Ureter (tissue), 1 donor: ENCODE measurements at places on chromosomes 1 and 21.

DNA sequence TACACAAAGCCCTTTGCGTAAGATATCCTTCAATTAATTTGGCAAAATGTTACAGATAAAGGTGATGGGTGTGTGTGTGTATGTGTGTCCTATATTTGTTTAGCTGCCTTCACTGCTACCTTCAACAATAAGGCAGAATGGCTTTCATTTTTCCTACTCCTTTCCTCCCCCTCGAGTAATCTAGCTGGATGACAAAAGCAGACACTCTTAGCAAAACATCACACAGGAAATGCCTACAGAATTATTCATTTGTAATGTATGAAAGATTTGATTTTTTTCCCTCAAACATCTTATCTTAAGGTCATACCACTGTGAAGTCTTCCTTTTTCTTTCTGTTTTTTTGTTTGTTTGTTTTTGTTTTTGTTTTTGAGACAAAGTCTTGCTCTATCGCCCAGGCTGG is 10.6 kb downstream of the PTPN22 start:
- no peak for DNase-seq

GRCh38 chr1:220966881-220967611 is 87.8 kb downstream of the HLX start:
- DNase-seq = no peak

DNA sequence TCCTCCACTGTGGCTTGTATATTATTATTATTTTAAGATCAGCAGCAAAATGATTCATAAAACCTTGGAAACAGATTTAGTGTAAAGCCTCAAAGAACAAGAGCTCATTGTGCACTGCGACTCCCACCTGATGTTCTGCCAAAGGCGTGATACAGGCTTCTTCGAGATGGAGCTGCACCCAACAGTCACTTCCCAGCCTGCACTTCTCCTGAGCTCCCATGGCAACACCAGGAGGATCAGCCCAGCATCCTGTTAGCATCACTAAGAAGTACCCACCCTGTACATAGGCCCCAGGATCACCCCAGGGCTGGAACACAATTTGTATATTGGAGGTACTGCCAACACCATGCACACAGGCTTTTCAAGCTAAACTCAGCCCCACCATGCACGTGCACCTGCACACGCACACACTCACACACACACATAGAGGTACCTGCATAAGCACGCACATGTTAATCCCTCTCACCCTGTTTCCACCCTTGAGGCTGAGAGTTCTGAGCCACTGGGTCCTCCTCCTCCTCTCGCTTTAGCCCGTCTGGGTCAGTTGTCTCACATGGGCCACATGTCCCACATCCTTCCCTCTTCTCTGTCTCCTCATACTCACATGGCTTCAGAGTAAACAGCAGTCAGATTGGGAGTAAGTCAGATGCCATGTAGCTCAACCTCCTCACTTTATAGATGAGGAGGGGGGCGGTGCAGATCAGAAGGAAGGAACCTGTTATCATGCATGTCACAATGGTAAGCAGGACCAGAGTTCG is 281.9 kb upstream of the POU3F1 start:
- no peak for DNase-seq

DNA sequence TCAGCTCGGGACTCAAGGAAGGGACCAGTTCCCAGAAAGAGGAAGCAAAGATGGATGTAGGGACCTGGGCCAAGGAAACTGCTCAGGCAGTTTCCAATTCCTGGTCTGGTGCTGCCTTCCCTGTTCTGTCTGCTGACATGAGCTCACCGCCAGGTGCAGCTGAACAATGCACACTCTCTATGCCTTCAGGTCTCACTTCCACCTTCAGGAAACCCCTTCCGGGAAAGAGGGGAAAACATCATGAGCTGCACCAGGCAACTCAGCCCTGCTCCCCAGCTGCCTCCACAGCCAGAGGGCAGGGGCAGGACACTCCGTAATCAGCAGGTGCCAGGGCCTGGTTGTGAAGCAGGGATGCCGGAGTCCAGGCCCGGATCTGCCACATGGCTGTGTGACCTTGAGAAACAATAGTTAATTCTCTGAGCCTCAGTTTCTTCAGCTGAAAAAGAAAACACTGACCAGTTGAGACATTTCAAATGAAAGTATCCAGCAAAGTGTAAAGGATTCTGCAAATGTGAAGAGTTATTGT is 27.8 kb downstream of the SMIM12 start:
- DNase-seq = no peak

DNA sequence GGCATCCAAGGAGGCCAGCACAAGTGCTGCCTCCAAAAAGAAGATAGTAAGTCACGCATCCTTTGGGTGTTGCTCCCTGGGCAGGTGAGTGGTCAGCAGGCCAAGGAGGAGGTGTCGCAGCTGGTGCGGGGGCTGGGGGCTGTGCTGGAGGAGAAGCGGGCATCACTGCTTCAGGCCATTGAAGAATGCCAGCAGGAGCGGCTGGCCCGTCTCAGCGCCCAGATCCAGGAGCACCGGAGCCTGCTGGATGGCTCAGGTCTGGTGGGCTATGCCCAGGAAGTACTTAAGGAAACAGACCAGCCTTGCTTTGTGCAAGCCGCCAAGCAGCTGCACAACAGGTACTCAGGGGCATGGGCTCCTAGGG is 4.3 kb downstream of the TRIM46 start:
- DNase-seq = peak; percentile 42

- no peak for DNase-seq
Measured at GRCh38 chr1:91555821-91556531, 55.3 kb downstream of the CDC7 start.

- DNase-seq = no peak
Measured at GRCh38 chr1:212453156-212453857, 20.6 kb downstream of the NENF start.

GRCh38 chr1:205766570-205766969 is 8.7 kb downstream of the RAB29 start:
- no peak for DNase-seq

- no peak for DNase-seq
Measured at GRCh38 chr1:160578525-160579191, 638 bp downstream of the CD84 start.

GRCh38 chr21:36021251-36021837 is 39.0 kb downstream of the SETD4 start:
- no peak for DNase-seq

- no peak for DNase-seq
Measured at GRCh38 chr1:29370067-29370466, 133.7 kb downstream of the PTPRU start.

DNA sequence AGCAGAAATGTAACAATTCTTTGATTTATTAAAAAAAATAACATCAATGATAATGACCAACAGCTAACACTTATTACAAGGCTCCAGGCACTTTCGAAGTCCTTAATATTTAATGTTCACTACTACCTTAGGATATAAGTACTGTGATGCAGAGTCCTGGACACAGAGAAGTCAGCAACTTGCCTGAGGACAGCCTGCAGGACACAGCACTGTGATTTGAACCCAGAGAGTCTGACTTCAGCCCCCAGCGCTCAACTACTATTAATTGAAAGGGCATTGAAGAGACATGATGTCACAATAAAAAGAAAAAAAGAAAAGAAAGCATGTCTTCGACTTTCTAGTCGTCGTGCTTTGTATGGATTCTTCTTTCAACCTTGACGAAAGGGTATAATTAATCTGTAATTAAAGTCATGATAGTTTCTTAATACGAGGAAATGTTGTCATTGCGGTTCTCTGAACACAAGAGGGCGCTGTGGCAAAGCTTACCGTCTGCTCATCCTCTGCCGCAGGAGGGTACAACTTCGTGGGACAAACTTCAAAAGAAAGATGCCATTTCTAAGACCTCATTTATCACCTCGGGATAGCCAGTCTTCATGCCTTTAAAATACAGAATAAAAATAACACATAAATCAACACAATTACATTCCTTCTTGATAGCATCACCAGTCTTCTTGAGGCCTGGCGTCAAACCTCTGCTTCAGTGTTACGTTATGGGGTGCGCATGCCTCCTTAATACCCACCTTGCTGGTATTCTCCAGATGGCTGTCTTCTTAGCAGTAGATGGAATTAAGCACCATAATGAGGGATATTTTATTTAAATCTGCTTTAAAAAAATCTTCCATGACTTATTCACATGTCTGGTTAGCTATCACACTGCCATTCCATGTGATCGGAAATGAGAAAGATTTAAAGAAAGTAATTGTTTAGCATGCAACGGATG is 240.1 kb downstream of the DISC1 start:
- DNase-seq = peak; percentile 63

DNA sequence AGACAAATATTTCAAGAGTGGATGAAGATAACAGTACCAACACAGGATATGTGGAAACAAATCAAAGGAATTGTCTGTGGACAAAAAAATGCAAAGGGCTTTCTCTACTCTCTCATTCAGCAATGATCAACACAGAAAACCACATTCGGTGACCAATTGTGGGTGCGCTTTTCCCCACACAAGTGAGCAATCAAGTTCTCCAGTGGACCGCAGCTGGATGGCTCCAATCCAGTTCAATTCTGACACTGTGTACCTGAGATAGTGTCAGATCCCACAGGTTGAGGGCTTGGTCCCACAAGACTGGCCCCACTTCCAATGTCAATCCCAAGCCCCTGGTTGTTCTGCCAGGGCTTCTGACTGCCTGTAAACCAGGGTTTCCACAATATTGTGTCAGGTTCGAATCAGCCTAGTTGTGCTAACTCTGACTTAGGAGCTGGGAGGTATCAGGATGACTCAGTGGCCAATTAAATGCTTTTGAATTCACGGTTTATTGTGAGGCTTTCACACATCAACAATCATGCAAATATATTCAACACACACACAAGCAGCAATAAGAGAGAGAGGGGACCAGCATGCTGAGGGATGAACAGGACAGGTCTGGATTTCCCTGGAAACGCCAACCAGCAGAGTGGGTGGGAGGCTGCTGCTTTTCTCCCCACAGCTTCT is 87.0 kb upstream of the BTG3 start:
- no peak for DNase-seq

- DNase-seq = no peak
Measured at GRCh38 chr1:200153277-200154055, 126.0 kb downstream of the NR5A2 start.

- DNase-seq = no peak
Measured at GRCh38 chr1:184161071-184161698, 109.7 kb downstream of the TSEN15 start.

GRCh38 chr1:26786437-26787380 is 1.0 kb upstream of the PIGV start:
- DNase-seq = peak; percentile 81

- DNase-seq = no peak
Measured at GRCh38 chr1:236913371-236914037, 90.7 kb downstream of the MT1HL1 start.

DNA sequence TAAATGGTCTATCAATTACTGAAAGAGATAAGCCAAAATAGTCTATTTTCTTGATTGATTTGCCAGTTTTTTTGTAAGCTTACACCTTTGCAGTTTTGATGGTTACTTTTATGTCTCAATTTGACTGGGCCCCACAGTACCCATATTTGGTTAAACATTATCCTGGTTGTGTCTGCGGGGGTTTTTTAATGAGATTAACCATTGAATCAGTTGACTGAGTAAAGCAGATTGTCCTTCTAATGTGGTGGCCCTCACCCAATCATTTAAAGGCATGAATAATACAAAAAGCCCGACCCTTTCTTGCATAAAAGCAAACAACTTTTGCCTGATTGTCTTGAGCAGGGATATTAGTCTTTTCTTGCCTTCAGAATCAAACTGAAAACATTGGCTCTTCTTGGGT is 650.0 kb upstream of the RGS18 start:
- no peak for DNase-seq

DNA sequence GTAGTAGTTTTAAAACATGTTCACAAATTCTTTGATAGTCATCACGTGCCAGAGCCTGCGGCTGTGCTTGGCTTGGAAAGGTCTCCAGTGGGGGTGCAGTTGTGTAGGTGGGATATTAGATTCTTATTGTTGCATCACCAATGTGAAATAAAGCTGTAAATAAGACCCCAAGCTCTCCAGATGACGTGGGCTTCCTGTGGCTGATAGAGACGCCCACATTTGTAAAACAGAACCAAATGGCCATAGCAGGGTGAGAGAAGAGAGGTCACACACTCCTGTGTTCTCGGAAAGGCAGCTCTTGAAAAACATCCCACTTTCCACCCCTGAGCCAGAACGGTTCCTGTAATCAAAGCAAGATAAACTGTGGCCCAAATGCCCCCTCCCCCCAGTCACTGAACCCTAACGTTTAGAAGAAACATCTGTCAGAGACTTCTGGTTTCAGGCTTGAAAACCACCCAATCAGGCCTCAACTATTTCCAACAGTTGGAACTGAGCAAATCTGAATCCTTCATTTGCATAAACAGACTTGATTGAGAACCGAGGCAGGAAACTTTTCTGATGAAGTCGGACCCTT is 6.6 kb upstream of the NTPCR start:
- no peak for DNase-seq

- DNase-seq = no peak
Measured at GRCh38 chr1:160438317-160438918, 38.1 kb downstream of the VANGL2 start.

- DNase-seq = no peak
Measured at GRCh38 chr1:91281782-91282181, 122.9 kb downstream of the HFM1 start.

DNA sequence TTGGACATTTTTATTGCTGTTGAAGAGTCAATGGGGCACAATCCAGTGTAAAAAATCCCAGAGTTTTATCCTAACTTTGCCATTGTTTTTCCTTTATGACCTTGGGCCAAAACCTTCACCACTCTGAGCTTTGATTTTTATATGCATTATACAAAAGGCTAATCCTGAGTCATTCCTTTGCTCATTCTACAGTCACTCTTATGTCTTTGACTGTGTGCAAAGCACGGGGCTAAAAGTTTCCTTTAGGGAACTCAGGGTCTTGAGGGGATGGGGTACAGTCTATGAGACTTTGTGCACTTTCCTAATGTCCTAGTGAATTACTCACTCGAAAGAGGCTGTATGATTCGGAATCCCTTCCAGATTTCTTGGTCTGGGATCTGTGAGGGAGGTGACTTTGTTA is 543.2 kb upstream of the CAMK1G start:
- DNase-seq = no peak

- no peak for DNase-seq
Measured at GRCh38 chr21:8994640-8995511, 1526.5 kb upstream of the TPTE start.

- DNase-seq = no peak
Measured at GRCh38 chr1:197838836-197839235, 63.6 kb upstream of the DENND1B start.

DNA sequence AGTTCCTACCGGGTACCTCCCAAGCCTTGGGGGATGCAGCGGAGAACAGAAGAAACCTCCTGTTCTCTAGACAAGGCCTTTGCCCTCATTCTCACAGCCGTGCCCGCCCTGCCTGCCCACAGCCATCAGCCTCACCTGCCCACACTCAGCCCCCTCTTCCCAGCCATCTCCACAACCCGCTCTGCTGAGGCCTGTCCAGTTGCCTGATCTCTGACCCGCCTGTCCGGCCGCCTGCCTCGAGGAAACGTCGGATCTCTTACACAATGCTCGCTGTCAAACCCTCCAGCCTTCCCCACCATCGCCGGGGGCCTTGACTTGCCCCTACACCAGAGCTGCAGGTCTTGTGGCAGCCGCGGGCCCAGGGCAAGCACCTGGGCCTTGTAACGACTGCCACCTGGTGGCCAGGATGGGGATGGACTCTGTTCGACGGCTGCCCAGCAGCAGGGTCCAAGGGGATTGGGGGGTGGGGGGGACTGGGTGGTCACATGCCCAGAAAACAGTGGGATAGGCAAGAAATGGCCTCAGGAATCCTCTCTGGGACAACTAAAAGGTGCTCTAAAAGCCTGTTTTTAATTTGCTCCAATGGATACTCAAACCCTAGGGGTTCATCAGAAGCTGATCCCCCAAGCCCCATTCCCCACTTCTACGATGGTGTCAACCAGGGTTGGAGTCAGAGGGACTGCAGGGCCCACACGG is 31.0 kb downstream of the SLC45A1 start:
- DNase-seq = no peak
